Stimulated activated CD8-positive, alpha-beta memory T cell treated with anti-CD3 and anti-CD28 coated beads, Interleukin-2, amount 100 ng/mL, for 1 hour (primary cell): ENCODE measurements at places on chromosomes 3 and 15.

DNA sequence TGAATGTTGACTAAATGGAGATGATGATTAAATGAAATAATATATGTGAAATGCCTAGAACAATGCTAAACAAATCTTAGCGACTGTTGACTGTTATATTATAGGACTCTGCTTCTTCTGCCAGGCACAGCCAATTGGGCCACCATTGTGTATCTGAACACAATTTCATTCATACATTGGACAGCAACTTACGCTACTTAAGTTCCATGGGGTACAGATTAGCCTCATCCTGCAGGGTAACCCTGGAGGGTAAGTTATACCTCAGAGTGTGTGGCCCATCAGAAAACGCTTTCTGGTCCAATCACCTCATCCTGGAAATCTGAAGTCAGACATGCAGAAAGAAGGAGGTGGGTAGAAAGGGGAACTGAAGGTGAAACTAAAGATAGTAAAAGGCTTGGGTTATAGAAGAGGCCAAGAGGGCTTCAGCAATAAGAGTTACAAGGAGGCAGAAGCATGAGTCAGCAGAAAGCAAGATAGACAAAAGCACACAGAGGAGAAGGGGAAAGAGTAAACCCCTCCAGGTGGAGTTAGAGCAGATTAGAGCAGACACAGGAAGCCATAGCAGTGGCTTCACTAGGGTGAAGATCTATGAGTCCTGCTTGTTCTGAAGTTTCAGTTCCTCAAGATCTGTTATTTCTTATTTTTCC lies 119.3 kb upstream of the SLC24A5 start:
- DNase-seq: no peak

DNA sequence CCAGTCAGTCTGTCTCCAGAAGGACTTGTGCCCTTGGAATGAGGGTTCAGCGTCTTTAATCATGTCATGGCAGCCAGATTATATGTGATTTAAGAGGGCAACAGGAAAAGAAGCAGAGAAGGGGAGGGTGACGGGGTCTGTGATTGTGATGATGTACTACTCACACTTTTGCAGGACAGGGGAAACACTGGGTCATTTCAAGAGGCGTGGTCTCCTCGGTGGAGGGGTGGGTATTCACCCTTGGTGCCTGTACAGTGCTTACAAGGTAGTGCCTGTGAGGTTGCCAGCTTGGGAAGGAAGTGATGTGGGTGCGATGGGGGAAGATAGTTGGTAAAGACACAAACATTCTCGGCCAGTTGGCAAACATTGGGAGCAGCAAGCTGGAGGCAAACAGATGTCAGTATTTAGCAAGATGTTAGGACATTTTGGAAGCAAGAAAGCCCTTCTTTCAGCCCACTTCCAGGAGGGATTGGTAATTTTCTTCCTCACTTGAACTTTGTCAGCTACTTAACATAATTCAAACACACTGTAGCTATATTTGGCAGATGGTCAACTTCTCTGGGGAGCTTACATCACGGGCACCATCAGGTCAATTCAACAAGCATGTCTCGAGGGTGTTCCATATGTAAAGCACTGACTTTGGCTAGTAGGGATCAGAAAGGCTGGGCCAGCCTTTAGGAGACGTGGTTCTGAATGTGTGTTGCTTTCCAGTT lies 71.4 kb upstream of the ROPN1 start:
- DNase-seq: no peak

DNA sequence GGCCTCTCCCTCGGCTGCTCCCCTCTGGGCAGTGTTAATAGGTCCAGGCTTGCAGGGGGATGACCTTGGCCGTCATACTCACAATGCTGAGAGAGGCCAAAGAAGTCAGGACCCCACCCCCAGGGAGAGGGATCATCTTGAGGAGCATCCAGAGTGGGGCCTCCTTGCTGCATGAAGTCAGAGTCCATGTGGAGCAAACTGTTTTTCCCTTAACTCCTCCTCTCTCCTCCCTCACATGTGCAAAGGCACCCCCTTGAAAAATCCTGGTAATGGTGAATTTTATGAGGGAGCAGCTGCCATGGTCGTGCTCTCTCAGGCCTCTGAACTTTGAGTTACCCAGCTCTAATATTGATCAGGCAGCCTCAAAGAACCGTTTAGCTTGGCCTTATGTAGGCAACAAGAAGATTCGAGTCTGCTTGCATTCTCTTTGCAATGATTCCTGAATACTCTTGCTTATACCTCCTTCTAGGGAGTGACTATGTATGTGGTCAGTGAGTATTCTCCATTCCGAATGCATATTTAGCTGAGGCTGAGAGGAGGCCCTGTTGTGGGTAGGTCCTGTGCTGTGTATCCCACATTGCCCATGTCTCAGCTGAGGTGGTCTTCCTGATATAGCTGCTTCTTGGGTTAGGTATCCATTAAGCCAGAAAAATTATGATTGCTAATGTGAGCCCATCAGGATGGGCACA lies 23.1 kb upstream of the RPL39L start:
- no peak for DNase-seq

- DNase-seq: no peak
Measured at GRCh38 chr3:196947136-196947859, 5.0 kb upstream of the NCBP2 start.

- no peak for DNase-seq
Measured at GRCh38 chr3:188605231-188605630, 451.3 kb downstream of the LPP start.

DNA sequence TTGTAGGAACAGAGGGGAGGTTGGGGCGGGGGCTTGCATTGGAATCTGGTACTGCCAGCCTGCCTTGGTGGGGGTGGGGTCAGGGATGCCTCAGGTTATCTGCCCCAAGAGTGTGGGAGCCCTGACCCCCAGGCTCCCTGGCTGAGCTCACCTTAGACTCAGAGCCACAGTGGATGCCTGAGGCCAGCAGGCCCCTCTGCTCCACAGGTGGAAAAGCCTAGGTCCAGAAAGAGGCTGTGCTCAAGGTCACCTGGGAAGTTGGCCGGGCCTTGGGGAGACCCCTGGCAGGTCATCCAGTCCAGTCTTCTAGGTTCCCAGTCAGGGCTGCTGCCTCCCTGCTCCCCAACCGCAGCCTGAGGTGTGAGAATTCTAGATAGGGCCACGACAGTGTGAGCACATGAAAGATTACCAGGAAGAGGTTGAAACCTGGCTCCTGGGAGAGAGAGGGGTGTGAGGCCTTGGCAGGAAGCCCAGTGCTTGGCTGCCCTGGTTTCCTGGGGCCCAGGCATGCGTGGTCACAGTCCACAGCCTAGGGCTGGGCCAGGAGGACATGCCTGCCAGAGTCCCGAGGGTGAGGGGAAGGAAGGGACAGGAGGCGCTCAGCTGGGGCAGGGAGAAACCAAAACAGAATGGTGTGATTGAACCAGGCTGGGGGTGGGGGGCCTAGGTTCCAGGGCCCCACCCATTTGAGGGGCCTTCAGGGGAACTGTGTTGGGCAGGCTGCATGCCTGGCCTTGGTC lies 4.9 kb downstream of the HDAC11 start:
- no peak for DNase-seq

DNA sequence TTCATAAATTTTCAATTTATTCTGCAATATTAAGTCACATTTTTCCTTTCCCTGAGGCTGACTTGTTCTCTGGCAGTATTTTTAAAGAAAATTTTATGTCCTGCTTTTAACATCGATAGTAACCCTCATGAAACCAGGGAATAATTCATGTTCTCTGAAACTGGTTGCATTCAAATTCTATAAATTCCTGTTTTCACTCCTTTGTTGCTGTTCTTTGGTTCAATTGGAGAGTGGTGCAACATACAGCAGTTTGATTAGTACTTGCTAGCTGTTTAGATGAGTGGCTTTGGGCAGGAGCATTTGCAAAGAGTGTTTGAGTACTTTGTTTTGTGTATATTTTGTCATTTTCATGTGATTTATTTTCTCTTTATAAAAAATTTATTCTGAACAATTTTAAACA lies 19.2 kb downstream of the ZIC1 start:
- DNase-seq: no peak

DNA sequence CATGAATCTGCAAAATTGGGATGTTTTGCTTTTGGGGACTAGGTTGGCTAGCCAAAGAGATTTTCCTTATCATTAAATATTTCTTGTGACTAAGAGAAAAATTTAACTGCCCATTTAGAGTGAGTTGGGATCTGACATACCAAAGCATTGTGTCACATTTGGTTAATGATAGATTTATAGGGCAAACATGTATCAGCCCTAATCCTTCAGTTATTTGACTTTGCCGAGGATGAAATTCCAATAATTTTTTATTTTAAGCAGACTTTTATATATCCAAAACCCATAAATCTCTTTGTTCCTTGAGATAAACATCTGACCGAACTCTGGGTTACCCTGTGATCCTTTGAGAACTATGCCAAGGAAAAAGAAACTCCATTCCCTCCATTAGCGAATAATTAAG lies 218.9 kb downstream of the CDIN1 start:
- no peak for DNase-seq

DNA sequence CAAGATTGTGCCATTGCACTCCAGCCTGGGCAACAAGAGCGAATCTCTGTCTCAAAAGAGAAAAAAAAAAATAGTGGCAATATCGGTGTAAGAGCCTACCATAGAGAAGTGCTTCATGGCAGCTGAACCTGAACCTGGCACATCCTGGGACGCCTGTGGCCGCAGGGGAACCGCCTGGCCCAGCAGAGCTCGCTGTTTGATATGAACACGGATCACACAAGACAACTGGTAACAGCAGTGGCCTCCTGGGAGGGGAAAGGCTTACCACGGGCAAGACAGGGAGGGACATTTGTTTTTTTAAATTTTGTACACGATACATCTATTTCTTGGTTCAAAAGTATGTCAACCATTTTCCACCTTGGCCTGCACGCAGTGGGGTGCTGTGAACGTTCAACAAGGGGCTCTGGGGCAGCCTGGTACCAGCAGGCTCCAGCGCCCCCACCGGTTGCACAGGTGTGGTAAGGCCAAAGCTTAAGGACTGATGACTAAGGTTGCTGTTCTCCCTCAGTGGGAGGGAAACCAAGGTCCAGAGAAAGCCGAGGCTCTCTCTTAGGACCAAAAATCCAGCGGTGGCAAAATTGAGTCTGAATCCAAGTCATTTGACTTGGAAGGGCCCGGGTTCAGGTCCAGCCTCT lies 21.7 kb upstream of the EPHB3 start:
- no peak for DNase-seq

- DNase-seq: no peak
Measured at GRCh38 chr3:194619741-194620140, 13.5 kb downstream of the TMEM44 start.

GRCh38 chr3:65811892-65812291 lies 226.8 kb downstream of the MAGI1 start:
- DNase-seq: no peak

- no peak for DNase-seq
Measured at GRCh38 chr15:36527235-36528162, 51.9 kb upstream of the CDIN1 start.

DNA sequence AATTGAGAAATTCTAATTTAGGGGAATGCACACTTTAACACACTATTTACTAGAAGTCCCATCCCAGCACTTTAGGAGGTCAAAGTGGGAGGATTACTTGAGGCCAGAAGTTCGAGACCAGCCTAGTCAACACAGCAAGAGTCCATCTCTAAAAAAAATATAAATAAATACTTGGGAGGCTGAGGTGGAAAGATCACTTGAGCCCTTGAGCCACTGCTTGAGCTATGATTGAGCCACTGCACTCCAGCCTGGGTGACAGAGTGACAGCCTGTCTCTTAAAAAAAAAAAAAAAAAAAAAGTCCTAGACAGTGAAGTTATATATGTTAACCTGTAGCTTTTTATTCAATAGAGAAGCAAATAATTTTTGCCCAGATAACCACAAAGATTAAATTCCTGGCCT lies 69.2 kb downstream of the DLG1 start:
- DNase-seq: no peak

GRCh38 chr3:123914829-123915228 lies 30.7 kb upstream of the MYLK start:
- no peak for DNase-seq

- DNase-seq: no peak
Measured at GRCh38 chr3:150335631-150336030, 72.5 kb upstream of the TSC22D2 start.

GRCh38 chr3:196938124-196938523 lies 4.2 kb downstream of the NCBP2 start:
- no peak for DNase-seq

DNA sequence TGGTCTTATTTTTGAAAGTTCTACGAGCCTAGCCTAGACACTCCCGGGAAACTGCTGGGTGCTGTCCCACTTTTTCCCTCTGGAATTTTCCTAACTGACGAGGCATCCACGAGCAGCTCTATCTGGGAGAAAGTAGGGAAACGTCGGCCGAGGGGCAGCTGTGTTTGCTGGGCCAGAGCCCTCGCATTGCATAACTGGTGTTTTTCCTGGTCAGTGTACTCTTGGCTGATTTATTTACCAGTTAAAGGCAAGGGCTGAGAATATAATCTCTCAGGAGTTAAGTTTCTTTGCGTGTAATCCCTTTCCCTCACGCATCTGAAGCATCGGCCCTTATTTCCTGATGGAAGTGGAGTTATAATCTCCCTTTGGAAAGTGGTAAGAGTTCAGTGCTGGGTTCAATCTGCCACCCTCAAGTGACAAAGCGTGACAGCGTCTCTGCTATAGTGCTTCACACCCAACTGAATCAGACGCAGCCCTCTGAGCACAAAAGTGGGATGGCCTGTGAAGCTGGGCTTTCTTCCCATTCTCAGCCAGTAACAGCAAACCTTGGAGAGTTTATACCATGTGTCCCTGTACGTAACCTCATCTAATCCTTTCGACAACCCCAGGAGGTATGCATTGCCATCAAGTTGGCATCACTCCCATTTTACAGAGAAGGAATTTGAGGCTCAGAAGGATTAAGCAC lies 311.5 kb downstream of the RORA start:
- DNase-seq: no peak

GRCh38 chr3:46186471-46187340 lies 21.4 kb downstream of the CCR1 start:
- no peak for DNase-seq

- DNase-seq: no peak
Measured at GRCh38 chr3:193595939-193596487, 3.0 kb downstream of the OPA1 start.

GRCh38 chr3:158249183-158249582 lies 139.3 kb downstream of the RSRC1 start:
- DNase-seq: no peak

DNA sequence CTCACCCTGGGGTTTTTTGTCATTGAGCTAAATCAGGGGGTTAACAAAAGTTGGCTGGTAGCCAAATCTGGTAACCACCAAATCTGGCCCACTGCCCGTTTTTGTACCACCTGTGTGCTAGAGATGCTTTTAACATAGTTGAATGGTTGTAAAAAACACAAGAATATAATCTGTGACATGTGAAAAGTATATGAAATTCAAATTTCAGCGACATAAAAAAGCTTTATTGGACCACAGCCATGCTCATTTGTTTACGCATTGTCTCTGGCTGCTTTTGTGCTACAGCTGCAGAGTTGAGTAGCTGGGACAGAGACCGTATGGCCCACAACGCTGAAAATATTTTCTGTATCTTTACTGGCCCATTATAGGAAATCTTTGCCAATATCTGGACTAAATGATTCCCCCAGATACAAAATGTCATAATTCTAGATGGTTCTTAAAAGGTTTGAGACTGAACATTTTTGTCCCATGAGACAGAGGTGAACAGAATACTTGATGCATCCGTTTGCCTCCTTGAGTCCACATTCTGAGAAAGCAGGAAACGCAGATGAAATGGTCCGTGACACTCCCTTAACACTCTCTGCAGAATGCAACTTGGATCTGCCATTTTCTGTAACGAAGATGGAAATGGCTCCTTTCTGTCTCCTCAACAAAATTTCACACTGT lies 120.9 kb upstream of the PDZRN3 start:
- DNase-seq: no peak

GRCh38 chr3:188780193-188781147 lies 391.3 kb upstream of the TPRG1 start:
- no peak for DNase-seq

- no peak for DNase-seq
Measured at GRCh38 chr3:123586131-123586530, 1.3 kb upstream of the HACD2 start.

- DNase-seq: no peak
Measured at GRCh38 chr3:101847328-101847727, 2.0 kb upstream of the NFKBIZ start.
